ENCODE measurements at places on chromosomes 2 and 18. TPM values are rescaled to one million over a fixed set of nuclear protein-coding genes. Genes with fewer than 3 reads are reported as not detected.

GRCh38 chr2:165149439-165149838 lies 54.4 kb downstream of the SCN3A start:
- DNase-seq, result no peak

DNA sequence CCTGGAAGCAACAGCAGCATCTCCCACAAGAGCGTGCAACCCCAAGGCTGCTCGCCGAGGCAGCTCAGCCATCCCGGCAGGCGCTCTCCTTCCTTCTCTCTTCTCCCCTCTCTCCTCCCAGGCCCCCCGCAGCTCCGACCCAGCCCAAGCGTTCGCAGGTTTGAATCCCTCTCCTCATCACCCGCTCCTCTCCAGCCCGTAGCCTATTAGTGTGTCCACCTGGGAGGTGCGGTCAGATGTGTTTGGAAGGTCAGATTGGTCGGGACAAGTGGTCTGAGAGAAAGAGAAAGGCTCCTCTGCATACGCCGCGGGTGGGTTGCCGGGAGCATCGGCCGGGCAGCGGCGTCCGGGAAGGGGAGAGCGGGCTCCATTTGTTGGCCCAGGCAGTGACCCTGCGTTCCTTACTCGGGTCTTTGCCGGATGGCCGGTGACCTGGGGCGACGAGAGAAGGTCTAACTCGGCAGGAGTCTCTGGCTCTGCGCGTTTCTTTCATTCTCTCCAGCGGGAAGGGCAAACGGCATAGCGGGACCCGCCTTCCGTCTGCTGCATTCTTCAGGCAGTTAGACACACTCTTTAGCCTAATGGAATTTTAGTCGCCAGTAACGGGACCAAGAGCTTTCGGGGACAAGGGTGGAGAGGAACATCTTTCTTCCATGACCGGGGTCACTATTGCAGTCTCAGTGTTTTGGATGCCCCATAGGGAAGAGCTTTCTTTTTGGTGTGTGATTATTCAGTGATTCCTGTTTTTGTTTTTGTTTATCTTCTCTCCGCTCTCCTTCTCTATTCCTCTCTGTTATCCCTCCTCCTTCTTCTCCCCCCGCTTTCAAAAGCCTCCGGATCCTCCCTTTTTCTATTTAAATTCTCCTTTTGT lies 1.1 kb upstream of the TMEFF2 start:
- peak; percentile 11 for DNase-seq

DNA sequence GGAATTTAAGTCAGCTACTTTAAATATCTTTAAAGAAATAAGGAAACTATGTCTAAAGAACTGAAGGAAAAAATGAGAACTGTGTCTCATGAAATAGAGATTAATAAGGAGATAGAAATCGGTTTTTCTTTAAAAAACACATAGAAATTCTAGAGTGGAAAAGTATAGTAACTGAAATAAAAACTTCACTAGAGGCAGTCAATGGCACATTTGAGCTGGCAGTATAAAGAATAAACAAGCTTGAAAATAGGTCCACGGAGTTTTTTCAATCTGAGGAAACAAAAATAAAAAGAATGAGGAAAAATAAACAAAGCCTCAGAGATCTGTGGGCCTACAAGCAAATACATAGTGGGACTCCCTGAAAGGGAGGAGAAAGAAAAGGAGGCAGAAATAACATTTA lies 127.5 kb downstream of the TWIST2 start:
- DNase-seq, result no peak

- no peak for DNase-seq
Observed at GRCh38 chr18:58579561-58580047, 49.3 kb downstream of the ALPK2 start.

DNA sequence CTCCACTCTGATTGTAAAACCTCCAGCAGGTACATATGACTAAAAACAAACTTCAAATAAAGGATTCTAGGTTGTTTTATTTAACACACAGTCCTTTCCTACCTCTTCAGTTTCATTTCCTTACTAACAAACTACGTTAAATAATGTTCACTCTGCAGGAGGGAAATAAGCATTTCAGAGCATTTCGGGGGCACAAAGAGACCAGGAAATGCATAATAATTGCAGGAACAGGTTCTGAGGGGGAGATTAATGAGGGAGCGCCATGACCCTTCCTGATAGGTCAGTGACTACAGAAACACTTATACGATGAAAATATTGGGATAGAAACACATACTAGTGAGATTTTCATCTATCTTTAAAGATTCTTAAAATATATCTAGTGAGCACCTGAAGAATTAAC lies 416.6 kb downstream of the NRXN1 start:
- DNase-seq, result no peak

DNA sequence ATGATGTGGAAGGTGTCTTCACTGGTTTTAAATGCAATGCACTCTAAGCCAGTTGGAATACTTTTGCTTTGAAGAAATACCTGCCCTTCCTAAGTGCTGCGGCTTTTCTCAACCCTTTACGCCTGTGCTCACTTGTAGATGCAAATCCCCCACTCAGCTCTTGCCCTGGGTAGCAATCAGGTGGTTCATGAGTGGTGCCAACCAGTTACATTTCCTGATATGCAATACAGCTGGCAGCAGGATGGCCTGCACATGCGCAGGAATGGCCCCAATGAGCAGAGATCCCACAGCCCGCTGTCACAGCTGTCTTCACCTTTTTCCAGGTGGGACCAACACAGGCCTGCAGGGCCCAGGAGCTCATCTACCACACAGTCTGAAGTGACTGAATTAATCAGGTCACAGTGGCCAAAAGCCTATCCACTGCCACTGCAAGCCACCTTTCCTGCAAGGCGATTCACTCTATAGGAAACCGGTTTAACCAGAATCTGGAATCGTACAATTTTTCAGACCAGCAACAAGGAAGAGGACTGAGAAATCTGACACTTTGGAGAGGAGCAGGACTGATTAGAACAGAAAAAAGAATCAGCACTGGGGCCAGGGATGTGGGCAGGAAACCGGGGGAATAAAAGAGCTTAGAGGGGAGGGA lies 247.8 kb downstream of the MYT1L start:
- DNase-seq, result no peak

- no peak for DNase-seq
Observed at GRCh38 chr2:15560140-15560987, 770 bp downstream of the NBAS start.

GRCh38 chr2:143390171-143390570 lies 261.0 kb downstream of the ARHGAP15 start:
- DNase-seq, result no peak

Gene ALK
- 1.7 TPM for total RNA-seq

Gene UGGT1
- 20.0 TPM for total RNA-seq

Gene CCDC148
- 3.6 TPM for total RNA-seq
